CD4-positive, alpha-beta T cell treated with Interleukin-10 for 1 hour (primary cell): ENCODE measurements at places on chromosomes 12 and 14.

GRCh38 chr14:61177279-61178225 is 103.6 kb downstream of the TMEM30B start:
- DNase-seq, result no peak

DNA sequence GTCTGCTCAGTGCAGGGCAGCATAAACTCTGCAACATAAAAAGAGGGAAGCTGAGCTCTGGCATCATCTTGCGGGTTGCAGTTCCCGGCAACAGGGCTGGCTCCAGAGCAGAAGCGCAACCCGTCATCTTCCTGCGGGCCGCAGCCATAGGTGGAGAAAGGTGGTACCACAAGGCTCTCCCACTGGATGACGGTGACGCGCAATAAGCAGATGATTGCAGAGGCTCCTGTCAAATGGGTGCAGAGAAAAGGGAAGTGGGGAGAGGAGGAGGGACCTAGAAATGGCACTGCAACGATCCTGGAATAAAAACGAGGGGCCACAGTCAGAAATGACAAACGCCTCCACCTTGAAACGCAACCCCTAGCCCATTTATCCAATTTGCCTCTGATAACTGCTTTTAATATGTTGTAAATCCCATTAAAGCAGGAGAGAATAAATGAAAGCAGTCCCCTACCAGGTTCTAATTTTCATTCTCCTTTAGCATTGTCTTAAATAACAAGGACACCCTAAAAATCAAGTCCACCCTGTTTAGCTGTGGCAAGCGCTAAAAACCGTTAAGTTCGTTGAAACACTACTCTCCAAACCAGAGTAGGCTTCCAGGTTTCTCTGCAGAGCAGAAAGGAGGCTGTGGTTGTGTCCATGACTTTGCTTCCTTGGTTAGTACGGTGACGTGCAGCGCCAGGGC is 30.9 kb upstream of the TUBA1C start:
- peak; percentile 46 for DNase-seq

GRCh38 chr12:29546000-29546399 is 48.5 kb upstream of the OVCH1 start:
- DNase-seq, result no peak

GRCh38 chr14:20620798-20621478 is 20.6 kb downstream of the OR6S1 start:
- DNase-seq, result no peak

- no peak for DNase-seq
Observed at GRCh38 chr12:5789469-5789968, 155.5 kb downstream of the ANO2 start.

- peak; percentile 37 for DNase-seq
Observed at GRCh38 chr14:95496111-95496681, 20.3 kb downstream of the SYNE3 start.

DNA sequence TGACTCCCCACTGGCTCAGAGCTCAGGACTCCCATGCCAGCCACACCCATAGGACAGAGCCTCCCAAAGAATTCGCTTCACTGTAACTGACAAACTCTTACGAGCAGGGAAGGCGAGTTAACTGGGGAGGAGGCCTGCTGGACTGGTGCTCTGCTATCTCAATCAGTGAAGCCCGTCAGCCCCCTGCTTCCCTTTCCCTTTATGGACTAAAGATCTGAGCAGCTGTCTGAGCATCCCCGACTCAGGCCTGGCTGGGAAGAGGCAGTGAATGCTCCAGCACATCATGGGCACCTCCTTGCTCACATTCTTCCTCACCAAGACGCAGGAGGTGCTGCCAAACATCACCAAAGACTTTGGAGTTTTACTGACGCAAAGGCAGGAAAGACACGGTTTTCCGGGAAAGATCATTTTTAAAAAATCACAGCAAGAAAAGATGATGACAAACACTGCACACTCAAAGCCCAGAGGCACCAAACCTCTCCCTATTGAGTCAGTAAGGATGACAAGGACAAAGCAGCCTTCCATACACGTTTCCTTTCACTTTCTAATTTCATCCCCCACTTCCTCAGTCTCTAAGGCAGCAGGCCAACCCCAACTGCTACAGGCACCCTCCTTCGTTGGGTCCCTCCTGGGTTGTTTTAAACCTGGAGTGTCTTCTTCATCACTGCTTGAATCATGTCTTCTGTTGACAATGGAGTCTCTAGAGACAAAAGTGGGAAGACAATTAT is 45.0 kb upstream of the P2RX7 start:
- DNase-seq, result no peak

DNA sequence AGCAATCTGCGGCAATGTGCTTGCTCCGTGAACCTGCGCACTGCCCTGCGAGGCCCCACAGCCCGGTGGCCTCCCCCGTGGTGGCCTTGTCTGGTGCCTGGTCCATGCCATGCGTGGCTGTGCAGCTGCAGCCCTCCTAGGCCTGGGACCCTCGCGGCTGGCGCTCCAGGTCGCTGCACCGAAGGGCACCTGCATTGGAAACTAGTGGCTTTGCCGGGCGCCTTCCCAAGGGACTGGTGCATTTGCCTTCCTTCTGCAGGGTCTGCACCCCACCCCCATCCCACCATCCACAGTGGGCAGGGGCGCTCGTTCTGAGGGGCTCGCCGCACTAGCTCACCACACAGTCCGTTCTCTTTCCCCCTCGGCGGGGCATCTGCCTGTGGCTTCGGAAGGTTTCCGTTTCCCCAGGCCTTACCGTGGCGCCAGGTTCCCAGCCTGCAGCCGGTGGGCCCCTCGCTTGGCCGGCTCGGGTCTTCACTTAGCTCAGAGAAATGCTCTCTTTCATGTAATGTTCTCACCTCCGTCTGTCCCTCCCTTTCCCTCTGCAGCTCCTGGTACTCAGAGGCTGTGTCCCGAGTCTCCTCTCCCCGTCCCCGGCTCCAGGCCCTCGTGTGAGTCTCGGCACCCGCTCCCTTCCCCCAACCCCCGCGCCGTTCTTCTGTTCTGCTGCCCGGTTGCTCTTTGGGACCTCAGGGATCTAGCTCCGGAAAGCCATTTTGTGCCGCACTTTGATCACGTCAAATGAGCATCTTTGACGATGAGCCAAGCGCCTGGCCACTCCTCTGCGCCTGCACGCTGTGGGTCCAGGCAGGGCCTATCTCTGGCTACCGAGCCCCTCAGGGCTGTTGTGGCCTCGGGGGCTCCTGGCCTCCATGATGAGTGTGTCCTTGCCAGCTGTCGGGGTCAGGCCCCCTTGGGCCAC is 31.9 kb downstream of the JAG2 start:
- no peak for DNase-seq

DNA sequence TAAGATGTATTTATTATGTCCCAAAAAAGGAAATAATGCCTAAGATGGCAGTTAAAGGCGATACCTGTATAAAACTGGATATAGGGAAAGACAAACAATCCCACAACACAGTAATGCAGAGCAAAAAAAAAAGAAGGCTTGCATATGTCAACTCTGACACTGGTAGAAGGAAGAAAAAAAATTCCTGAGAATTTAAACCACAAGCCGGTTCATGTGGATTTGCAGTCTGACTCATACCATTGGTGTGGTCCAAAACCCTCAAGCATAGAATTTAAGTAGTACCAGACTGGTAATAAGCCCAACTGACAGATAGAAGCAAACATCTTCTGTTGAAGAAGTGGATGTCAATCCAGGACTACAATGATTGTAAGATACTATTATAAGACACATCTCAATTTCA is 7.2 kb downstream of the DNAI7 start:
- no peak for DNase-seq

DNA sequence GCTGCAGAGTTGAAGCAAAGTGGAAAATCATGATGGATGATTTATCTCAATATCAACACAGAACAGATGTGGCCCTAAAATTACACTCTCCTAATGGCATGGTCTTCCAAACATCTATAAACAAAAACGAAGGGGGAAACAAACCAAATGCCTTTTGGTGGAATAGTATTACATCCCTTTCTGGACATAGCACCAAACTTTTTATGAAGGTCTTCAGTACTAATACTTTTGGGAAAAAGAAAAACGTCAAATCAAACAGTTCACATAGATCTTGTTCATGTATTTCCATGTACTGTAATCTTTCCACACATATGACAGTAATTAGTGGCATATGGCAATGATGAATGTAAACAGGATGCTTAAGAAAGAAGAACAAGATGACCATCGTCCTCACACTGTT is 22.9 kb upstream of the ANAPC7 start:
- no peak for DNase-seq

DNA sequence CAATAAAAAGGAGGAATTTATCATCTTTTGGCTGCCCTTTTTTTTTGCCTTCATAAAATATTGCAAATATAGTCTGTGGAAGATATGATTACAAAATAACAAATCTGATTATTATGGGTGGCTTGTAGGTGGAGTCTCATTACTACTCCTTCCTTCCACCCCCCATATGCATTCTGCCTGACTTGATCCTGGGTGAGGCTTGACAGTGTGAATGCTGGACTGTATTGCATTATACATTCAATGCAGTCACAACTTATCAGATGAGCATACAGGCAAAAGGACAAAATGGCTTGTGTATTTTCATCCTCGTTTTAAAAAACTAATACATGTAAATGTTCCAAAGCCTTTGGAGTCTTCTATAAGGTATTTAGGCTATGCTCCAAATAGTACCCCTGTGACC is 186.3 kb downstream of the ANO4 start:
- no peak for DNase-seq

GRCh38 chr12:128245905-128246304 is 21.1 kb upstream of the TMEM132C start:
- no peak for DNase-seq

DNA sequence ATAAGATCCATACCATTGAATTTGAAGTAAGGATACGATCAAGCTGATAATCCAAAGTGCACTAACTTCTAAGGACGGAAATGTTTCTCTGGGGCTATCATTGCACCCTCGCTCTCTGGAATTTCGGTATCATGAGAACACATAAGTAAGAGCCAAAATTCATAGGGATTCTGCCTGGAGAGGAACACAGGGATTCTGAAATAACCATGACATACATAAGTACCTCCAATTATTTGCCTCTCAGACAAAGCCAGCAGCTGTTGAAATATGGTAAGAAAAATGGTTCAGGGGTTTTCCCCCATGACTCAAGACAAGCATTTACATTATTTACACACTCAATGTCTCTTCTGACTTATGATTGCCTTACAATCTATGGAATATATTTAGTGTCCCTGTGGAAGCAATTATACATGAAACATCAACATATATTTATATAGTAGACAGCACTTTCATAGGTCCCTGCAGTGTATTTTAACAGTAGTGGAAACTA is 1123.6 kb upstream of the SEL1L start:
- DNase-seq, result no peak

GRCh38 chr12:103632554-103633216 is 45.6 kb downstream of the STAB2 start:
- DNase-seq, result peak; percentile 26

DNA sequence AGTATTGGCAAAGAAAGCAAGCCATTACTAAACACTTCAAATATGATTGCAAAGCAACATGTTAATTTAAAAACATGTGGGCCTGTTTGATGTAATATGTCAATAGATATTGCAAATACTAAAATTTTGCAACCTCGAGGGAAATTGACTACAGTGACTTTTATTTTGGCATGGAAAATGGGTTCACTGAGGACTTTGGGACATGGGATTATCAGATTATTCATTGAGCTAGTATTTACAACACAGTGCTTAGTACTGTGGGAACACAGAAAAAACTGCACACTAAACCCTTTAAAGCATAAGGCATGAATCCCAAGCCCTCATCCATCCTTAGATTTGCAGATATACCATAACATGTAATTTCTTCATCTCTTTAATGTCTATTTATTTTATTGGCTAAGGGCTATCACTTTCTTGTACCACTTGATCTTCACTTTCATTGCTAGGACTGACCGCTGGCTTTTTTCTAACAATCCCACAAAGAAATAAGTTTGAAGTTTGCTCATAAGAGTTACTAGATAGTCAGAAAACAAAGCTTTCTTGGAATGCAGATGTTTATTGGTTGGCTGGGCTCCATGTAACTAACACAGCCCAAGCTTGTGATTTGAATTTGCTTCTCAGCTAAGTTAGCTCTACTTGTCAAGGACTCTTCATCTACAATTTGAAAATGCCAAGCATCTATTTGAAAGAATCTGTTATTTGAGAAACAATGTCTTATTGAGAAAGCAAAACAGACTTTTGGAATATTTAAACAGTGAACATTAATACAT is 48.7 kb downstream of the PPFIBP1 start:
- DNase-seq, result no peak

DNA sequence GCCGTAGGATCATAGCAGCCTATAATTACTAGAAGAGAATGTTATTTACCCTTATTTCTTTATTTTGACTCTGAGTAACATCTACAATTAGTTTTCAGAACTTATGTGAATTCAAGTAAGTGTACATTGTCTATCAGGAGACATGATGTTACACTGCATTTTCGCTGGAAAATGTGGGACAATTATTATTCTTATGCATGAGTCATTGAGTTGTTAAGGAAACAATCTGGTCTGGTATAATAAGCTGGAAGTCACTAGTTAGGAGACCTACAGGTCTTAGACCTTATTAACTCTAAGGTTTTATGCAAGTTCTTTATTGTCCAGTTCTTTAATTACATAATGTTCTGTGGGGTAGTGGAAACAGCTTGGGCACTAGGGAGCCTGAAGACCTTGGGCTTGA is 5.8 kb downstream of the KTN1 start:
- no peak for DNase-seq

- no peak for DNase-seq
Observed at GRCh38 chr14:74508292-74508731, 14.7 kb downstream of the ISCA2 start.

DNA sequence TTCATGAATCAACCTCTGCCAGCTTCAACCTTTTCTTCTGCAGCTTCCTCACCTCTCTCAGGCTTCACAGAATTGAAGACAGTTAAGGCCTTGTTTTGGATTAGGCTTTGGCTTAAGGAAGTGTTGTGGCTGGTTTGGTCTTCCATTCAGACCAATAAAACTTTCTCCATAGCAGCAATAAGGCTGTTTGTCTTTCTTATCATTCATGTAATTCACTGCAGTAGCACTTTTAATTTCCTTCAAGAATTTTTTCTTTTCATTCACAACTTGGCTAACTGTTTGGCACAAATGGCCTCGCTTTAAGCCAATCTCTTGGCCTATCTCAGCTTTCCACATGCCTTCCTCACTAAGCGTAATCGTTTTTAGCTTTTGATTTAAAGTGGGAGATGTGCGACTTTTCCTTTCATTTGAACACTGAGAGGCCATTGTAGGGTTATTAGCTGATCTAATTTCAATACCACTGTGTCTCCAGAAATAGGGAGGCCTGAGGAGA is 229.5 kb downstream of the IPO8 start:
- DNase-seq, result no peak

GRCh38 chr12:121838126-121838525 is 20.5 kb downstream of the HPD start:
- no peak for DNase-seq

- peak; percentile 51 for DNase-seq
Observed at GRCh38 chr14:65170768-65171507, 68.6 kb upstream of the MAX start.

DNA sequence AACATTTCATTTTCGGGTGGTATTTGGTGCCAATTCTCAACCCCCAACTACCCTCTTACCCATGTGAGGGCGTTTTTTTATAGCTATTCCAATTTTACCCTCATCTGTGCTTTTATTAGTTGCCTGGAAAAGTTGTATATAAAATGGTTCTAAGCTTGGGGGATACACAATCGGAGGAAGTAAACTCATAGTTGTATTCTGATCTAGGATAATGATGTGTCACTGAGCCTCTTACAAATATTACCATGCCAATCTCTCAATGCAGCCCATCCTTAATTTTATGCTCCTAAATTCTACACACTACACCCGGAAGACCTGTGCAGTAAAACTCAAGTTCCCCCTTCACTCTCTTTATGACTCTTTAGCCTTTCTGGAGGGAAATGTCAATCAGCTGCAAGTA is 1206.5 kb upstream of the FLRT2 start:
- DNase-seq, result no peak

- no peak for DNase-seq
Observed at GRCh38 chr14:66378712-66379505, 107.3 kb upstream of the CCDC196 start.

GRCh38 chr12:39443929-39444209 is 949 bp upstream of the KIF21A start:
- DNase-seq, result no peak
